Brain (organoid and tissue), 16 donors: ENCODE measurements at places on chromosomes 7 and 10. TPM values are rescaled to one million over a fixed set of nuclear protein-coding genes. Genes with fewer than 3 reads are reported as not detected.

RSPH10B gene
- polyA plus RNA-seq, result not detected

GIMAP8 gene
- 1.9 TPM for polyA plus RNA-seq

LRRD1 gene
- not detected for polyA plus RNA-seq

CPA2 gene
- polyA plus RNA-seq, result 0.97 TPM

NUDT5 gene
- polyA plus RNA-seq, result 101 TPM

MOGAT3 gene
- not detected for polyA plus RNA-seq

SLC16A9 gene
- polyA plus RNA-seq, result 3.4 TPM

ZSCAN25 gene
- 5.1 TPM for polyA plus RNA-seq

EPO gene
- polyA plus RNA-seq, result not detected

CYP3A7 gene
- not detected for polyA plus RNA-seq
